Right hindlimb (tissue), 1 donor: ENCODE measurements at places on chromosomes 5 and 9.

DNA sequence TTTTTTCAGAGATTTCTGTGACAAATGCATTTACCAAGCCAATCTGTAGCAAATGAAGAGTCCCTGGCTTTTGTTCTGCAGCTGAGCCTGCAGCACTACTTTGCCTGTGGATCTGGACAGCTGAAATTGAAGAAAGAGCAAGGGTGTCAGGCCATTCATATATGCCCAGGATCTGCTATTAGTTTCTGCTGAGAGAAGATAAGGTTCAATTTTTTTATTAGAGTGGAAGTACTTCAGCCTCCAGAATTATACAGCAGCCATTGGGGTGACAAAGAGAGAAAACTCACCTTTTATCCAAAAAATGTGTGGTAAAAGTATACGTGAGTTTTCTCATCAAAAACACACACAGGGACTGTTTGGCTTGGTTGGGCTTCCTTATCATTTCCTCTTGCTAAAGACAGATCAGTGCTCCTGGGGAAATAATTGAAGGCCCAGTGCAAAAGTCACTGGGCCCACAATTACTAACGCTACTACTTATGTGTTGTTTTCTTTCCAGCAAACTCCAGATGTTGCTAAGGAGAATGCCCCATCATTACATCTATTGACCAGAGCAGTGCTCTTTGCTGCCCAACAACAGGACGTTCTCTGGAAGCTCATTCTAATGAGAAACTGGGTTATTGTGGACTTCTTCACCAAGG lies 138.6 kb downstream of the CEMIP2 start:
- no peak for DNase-seq

DNA sequence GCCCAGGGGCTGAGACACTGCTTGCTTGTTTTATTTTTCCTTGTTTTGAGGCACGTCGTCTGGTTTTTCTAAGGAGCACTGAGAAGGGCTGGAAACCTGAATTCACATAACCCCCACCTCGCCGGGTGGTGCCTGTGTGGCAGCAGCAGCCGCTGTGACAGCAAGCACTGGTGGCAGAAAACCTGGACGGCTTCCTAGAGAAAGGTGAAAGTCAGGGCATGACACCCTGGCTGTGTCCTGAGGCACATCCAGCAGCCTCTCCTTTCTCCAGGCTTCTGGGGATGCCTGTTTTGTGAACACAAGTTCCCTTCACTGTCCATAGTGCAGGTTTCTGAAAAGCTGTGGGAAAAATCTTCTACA lies 29.2 kb downstream of the MRPL36 start:
- DNase-seq = no peak

- no peak for DNase-seq
Measured at GRCh38 chr5:88805151-88805784, 77.7 kb downstream of the MEF2C start.

- no peak for DNase-seq
Measured at GRCh38 chr5:108543486-108543885, 161.6 kb upstream of the FBXL17 start.

DNA sequence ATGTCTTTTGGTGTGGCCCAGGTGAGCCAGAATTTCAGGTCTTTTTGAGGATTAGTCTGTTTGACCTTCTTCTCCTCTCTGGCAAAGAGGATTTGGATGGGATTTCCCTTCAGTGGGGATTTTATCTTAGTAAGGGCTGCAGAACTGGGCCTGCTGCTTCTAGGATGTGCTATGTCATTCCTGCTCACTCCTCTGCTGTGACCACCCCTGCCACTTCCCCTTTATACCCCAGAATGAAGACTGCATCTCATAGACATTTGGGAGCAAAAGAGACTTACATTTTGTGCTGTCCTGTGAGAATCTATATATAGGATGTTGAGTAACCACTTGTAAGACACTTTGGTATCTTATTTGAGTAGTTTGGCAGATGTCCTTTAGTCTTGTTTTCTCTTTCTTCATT lies 76.2 kb downstream of the ARHGAP26 start:
- DNase-seq = no peak

DNA sequence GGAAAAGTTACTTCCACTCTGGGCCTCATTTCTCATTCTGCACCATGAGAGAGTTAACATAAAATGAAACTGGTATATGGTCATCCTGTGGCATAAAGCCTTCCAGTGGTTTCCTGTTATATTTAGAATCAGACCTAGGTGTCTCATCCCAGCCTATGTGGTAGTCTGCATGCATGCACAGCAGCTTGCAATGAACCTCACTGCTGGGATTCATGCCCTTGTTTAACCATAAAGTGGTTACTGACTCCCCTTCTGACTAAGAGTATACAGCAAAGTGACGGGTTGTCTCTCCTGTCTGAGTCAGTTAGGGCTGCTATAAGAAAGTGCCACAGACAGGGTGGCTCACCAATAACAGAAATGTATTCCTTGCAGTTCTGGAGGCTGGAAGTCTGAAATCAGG lies 14.7 kb upstream of the TDRD7 start:
- DNase-seq = no peak

- no peak for DNase-seq
Measured at GRCh38 chr5:132017316-132017715, 5.9 kb upstream of the ACSL6 start.

GRCh38 chr5:135695656-135696313 lies 117.0 kb upstream of the CXCL14 start:
- DNase-seq = no peak

DNA sequence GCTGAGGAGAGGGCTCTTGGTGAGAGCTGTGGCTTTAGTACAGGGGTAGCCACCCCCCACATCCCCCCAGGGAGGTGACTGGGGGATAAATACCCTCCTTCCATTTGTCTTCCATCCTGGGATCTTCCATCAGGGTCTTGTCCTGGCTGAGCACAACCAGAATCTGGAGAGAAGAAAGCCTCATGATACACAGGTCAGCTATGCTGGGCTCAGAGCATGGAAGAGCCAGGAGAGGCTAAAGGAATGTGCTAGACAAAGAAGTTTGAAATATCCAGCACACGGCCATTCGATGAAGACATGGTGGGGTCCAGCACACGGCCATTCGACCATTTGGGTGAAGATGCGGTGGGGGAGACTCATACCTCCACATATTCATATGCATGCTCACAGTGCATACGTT lies 30.0 kb downstream of the ROPN1L start:
- DNase-seq = no peak

DNA sequence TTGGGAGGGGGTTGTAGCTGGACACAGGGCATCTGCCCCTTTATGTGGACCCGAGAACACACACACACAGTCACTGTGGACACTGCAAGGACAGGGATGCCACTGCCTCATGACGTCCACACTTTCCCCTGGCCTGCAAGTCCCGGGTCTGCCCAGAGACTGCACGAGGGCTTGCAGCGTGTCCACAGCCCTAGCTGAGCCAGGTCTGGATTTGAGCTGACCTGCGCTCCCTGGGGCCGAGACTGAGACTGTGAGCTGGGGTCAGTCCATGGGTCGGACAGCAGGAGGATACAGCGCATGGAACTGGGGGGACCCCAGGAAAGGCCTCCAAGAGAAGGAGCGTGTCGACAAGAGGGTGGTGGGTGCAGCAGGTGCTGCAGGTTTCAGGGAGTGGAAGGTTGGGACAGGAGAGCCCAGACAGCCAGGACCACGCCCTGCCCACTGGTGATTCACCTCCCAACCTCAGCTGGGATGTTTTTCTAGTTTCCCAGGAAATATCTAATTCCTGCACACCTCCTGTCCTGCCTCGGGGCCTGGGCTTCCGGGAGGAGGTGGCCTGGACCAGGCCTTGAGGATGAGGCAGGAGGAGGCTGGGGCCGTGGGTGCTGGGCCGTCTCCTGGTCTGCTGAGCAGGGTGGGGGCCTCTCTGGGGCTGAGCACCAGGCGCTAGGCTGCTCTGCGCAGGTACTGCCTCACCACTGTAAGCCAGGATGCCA lies 806 bp upstream of the RNF224 start:
- no peak for DNase-seq

DNA sequence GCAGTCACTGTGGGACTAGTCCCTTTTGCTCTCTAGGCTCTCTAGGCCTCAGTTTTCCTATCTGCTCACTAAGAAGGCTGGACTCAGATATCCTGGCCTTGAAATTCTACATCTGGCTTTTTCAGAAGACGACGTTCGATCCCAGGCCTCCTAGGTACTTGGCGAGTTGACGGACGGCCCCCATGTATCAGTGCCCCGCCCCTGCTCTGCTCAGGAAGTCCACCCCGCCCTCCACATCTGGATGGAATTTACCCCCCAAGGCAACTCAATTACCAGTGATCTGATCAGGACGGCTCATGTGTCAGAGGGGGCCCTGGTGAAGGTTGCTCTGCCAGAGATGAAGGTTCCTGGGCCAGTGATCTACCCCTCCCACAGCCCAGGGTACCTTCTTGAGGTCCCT lies 44.1 kb upstream of the SYNPO start:
- DNase-seq = no peak

DNA sequence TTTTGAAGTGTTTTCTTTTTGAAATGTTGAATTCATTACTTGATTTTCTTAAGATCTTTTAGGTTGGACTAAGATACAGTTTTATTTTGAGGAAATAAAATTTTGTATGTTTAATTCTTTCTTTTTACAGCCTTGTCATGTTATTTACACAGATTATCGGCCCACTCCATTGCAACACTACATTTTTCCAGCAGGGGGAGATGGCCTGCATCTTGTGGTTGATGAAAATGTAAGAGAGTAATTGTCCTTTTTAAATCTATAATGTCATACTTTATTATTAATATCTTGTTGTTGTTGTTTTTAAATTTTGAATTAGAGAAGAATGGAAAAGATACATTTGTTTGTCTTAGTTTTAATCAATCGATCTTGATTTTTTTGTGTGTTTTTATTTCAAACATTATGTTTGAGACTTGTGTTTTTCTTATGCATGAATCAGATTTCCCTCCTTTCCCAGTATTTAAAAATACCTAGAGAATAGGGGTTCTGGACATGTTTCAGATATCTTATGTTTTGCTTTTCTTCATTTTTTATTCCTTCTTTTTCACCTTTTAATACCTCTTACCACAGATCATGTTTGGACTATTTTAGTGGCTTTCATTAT lies 36.7 kb downstream of the MTREX start:
- peak; percentile 60 for DNase-seq

GRCh38 chr5:159416438-159416837 lies 86.2 kb upstream of the IL12B start:
- DNase-seq = no peak

GRCh38 chr9:97382099-97382718 lies 29.7 kb upstream of the TDRD7 start:
- DNase-seq = no peak

- no peak for DNase-seq
Measured at GRCh38 chr5:32720300-32720699, 9.2 kb downstream of the NPR3 start.

- DNase-seq = no peak
Measured at GRCh38 chr9:36781533-36781932, 208.8 kb downstream of the MELK start.

- peak; percentile 92 for DNase-seq
Measured at GRCh38 chr5:55601204-55601618, 66.4 kb upstream of the PLPP1 start.

- DNase-seq = peak; percentile 91
Measured at GRCh38 chr5:176536132-176536901, 885 bp downstream of the RNF44 start.

GRCh38 chr5:122076669-122077365 lies 1.2 kb downstream of the LOX start:
- DNase-seq = peak; percentile 89

GRCh38 chr9:16131264-16131663 lies 578.4 kb downstream of the CCDC171 start:
- DNase-seq = no peak

DNA sequence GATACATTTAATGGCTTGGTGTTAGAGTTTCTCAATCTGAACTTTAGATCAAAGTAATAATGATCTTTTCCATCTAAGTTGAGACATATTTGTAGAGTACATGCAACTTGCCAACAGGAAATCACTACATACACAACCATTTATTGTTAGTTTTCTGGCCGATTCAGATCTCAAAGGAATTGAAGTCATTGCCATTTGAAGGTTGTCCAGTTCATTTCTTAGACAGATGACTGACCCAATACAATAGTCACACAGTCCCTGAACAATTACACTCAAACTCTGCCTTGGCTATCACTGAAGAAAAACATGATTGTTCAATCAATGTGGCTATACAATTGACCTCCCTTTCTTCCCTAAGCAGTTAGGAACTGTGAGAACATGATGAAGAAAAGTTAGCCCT lies 753.2 kb upstream of the RIOK2 start:
- no peak for DNase-seq

DNA sequence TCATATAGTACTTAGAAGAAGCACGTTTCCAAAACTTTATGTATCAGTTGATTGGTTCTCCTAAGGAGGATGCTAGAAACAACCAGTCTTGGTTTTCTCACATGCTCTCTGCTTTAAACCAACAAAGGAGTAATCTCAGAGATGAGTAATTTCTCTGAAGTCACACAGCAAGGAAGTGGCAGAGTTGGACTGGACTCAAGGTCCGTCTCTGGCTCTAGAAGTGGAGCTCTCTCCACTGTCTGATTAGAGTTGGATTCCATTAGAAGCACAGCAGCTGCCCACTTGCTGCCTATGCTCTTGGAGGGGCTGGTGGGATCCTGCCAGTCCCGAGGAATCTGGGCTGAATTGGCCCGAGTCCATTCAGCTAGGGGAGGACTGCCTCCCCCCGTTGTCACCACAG lies 21.0 kb downstream of the RALGPS1 start:
- DNase-seq = no peak

GRCh38 chr9:129930743-129931142 lies 95.5 kb downstream of the USP20 start:
- no peak for DNase-seq

- no peak for DNase-seq
Measured at GRCh38 chr5:147901599-147902039, 4.7 kb downstream of the C5orf46 start.

DNA sequence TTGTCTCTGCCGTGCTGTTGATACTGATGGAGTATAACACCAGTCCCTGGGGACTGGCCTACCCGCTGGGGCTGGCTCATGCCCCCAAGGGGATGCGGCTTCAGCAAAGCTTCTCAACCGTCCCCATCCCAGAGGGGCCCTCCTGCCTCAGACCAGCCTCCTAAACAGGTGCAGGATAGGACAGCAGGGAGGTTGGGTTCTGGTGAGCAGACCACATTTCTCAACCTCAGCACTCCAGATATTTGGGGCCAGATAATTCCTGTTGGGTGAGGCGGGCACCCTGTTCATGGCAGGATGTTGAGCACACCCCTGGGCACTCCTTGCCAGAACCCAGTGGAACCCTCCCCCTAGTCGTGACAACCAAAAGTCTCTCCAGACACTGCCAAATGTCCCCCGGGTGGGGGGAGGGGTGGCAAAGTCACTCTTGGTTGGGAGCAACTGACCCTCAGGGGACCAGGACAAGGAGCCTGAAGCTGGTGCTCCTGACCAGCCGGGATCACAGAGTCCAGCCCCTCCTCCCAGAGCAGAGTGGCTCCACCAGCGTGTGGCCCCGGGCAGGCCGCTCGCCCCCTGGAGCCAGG lies 107.8 kb downstream of the ZNF354C start:
- peak; percentile 19 for DNase-seq

GRCh38 chr9:93096811-93097382 lies 880 bp downstream of the CARD19 start:
- peak; percentile 34 for DNase-seq

GRCh38 chr5:176500511-176500910 lies 36.7 kb downstream of the RNF44 start:
- DNase-seq = no peak
